ENCODE measurements at places on chromosomes 6 and 20.

GRCh38 chr6:15722731-15723130 is 59.9 kb upstream of the DTNBP1 start:
- DNase-seq = no peak

- no peak for DNase-seq
These were observed 17.6 kb downstream of the ARID1B start for GRCh38 chr6:156794546-156795354.

DNA sequence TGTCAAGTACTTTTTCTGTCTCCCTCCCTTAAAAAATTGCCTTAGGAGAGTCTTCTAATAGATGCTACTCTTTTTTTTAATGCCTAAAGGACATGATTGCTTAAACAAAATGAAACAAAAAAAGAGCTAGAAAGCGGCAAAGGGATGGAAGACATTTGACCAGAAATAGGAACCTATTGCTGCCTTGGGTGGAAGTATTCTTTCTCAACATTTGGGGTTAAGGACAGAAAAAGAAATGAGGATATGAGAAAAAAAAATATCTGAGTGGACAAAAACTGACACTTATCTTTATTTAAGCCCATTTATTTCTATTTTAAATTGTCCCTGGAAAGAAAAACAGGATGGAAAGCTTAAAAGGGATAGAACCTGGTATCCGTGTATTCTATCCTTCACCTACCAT is 664.9 kb upstream of the CITED2 start:
- no peak for DNase-seq

DNA sequence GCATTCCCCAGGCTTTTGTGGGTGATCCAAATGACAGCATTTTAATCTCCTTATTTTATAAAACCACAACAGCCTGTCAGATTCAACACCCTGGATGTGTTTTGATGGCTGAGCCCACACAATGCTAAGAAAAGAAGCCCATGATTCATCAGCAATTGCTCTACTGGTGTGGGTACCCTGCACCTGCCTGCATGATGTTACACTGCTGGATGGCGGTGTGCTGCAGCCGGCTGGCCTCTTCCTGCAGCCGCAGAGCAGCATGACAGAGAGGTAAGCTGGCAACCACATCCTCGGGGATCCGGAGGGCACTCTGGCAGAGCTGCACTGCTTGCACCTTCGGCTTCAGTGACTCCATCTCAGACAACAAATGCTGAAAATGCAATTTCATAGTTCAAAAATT is 327.5 kb downstream of the SYNE1 start:
- peak; percentile 47 for DNase-seq

DNA sequence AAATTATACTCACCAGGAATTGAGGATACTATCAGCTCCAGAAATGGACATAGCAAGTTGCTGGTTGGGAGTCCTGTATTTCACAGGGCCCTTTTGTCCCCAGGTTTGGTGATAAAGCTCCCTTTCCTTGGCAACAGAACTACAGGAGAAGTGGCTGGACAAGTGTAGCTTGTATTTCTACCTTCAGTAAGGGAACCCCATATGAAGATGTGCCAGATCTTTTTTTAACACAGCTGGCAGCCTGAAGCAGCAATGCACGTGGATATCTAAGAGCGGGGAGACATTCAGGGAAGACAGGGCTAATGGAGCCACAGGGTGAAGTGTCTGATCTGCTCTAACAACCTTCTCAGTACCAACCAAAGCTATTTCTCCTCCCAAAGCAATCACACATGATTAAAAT is 373.9 kb upstream of the ID4 start:
- DNase-seq = no peak

GRCh38 chr6:69816569-69816968 is 19.8 kb upstream of the LMBRD1 start:
- DNase-seq = no peak

DNA sequence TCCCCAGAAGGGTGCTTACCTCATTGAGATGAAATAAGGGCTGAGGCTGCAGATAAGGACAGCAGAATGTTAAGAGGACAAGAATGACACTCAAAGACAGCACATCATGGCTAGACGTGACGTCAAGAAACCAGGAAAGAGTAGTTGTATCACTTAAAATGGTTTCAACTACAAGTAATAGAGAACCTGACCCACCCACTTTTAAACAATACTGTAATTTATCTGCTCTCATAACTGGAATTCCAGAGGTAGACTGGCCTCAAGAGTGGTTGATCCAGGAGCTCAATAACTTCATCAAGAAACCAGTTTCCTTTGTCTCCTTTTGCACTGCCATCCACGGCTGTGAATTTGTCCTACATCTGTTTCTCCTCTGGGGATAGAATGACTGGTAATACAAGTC is 187.1 kb downstream of the EYA4 start:
- no peak for DNase-seq

DNA sequence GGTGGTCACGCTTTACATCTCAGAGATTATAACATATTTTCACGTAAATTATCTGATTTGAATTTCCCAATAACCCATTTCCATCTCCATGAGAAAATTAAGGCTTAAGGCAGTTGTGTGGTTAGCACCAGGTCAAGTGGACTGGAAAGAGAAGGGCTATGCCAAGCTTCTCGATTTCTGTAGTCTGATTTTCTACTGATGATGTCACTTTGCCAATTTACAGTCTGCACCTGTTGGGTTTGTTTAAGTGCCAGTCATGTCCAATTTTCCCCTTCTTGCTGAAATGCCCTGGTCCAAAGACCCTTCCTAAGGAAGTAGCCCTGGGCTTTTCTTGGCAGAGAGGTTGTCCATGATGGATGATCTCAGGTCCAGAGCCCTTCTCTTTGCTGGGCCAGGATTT is 562.3 kb upstream of the BTBD3 start:
- DNase-seq = no peak

- no peak for DNase-seq
These were observed 90.7 kb upstream of the POPDC3 start for GRCh38 chr6:105270511-105270910.

- no peak for DNase-seq
These were observed 43.2 kb upstream of the CRISP1 start for GRCh38 chr6:49909563-49909962.

GRCh38 chr6:169931261-169931660 is 179.8 kb downstream of the ERMARD start:
- no peak for DNase-seq

GRCh38 chr20:63167026-63167917 is 48.7 kb downstream of the YTHDF1 start:
- no peak for DNase-seq

DNA sequence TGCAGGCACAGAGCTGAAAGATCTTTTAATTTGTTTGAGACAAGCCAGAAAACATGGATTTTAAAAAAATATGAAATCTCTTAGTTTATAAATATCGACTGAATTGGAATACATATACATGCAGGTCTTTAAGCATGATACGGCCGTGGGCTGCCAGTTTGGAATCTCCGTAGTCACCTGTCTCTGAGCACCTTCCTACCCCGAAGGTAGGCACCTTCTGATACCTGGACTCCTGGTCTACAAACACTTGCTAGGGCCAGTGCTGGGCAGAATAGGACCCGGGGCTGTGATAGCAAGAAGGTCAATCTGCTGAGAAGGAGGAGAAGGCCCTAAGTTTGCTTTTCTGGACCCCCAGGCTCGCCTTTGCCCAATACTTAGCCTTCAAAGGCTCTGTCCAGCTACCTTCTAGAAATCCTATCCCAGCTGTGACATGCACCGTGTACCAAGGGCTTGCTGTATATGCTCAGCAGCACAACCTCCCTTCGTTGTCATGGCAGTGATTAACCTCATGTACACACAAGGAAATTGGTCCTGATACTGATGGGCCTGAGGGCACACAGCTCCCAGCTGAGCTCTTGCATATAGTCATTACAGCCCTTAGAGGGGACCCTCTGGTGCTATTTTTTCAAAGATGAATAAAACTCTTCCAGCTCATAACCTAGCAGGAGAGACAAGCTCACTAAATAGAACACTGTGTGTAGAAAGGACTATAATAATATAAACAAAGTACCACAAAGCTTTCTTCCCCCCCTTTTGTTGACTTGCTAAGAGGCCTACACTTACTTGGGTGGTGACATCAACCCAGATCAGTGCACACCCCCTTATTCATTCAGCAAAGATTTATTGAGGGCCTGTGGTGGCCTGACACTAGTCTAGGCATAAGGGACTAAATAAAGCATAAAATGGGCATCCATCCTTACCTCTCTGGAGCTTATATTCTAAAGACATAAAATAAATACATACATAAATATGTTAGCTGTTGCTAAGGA is 17.7 kb downstream of the SNPH start:
- DNase-seq = no peak

- no peak for DNase-seq
These were observed 556.6 kb upstream of the CDH4 start for GRCh38 chr20:60695226-60696000.

GRCh38 chr6:54291738-54292137 is 16.5 kb upstream of the TINAG start:
- DNase-seq = no peak

DNA sequence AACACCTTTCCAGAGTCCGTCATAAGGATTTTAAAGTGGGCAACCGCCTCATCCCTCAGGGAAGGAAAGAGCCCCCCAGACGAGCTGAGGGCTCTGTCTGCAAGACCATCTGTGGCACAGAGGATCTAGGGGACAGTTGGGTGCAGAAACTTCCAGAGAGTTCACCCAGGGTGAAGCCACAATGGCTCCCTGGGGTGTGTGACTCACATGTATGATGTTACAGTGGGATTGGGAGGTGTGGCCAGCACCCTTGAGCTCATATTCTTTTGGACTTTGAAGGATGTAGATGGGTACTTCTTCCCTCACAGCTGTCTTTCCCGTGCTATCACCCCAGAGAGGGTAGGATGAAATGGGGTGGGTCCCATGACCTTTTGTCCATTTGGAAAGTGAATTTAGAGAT is 95.5 kb downstream of the NCR2 start:
- DNase-seq = no peak

DNA sequence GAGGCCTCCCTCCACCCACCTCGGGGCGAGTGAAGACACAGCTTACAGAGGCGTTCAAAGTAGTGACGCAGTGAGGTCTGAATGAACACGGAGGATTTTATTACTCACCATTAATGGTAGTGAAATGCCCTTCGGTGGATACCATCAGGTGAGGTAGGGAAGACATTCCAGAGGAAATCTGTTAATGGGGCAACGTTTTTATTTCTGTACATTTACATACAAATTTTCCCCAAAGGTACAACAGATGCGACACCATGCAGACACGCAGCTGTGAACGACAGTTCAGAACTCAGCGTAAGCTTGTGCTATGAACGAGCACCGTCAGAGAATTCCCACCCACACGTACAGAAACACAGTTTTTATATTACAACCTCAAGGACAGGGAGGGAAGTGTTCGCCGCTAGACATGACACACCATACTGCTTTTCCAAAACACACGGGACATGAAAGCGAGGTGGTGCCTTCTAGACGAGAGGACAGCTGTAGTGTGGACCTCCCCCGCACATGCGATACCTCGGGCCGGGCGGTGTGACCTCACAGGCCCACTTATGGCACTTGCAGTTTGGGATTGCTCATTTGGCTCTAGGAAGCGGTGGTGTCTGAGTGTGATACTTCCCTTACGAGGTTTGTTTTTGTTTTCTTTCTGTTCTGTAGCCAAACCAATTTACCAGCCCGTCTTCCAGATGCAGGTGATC is 10.7 kb downstream of the PSMG4 start:
- DNase-seq = peak; percentile 6

GRCh38 chr20:57505979-57506378 is 19.0 kb downstream of the CTCFL start:
- no peak for DNase-seq
